GF-D8 (cell line): ENCODE measurements at places on chromosomes 11 and 22.

GRCh38 chr11:104254347-104254746 is 90.4 kb upstream of the PDGFD start:
- DNase-seq = no peak

DNA sequence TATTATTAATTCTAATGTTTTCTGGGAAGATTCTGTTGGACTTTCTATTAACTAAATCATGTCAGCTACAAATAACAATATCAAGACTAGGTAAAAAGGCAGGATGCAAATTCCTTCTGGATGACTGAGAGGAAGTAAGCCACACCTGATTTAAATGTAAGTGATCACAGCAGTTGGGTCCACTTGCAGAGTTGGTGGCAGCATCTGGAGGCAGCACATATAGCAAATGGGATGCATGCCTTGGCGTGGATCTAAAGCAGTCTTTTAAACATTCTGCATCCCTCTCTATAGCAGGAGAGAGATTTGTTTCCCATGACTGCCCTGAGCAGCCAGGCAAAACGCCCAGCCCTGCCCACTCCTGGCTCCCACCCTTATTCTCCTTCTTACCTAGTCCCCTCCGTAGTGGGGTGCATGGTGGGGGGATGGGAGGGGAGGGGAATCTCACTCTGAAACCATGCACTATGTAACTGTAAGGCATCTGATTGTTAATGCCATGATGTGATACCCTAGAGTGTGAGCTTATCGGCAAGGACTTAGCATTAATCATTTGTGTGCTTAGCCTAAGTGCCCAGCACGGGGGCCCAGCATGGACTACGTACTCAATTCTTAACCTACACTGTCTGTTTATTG is 130.3 kb downstream of the EFCAB6 start:
- no peak for DNase-seq

- DNase-seq = no peak
These were observed 75.8 kb downstream of the CD44 start for GRCh38 chr11:35214792-35215193.

GRCh38 chr22:31503211-31503964 is 7.1 kb downstream of the SFI1 start:
- DNase-seq = no peak

DNA sequence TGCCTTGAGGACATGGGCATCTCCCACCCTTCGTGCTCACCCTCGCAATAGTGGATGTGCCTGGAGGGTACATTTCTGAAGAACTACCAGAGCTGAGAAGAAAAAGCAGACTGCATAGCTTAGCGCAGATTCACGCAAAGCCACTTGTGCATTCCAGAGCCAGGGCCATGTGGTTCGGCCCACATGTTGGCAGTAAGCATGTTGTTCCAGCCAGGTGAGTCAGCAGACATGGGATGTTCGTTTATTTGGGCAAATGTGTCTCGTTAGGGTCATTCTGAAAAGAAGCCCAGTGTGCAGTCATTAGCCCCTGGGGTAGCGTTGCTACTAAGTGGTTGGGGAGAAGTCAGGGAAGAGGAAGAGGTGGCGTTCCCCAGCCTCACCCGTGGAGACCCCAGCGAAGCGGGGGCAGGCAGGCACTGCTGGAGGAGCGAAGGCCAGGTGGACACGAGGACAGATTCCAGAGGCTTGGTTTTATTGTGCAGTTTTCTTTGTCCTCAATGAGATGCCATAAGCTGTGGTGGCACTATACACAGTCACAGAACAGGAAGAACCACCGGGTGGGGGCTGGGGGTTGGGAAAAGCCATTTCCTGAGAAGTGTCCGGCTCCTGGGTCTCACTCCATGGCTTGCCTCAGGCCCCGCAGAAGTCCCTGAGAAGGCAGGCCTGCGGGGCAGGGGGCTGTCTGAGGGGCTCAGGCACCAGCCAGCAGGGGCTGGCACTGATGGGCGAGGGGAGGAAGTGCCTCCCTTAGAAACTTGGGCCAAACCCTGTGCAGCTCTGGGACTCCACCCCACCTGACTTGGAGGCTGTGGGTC is 5.0 kb downstream of the THY1 start:
- DNase-seq = no peak

- no peak for DNase-seq
These were observed 6.9 kb downstream of the C22orf39 start for GRCh38 chr22:19440411-19441195.

DNA sequence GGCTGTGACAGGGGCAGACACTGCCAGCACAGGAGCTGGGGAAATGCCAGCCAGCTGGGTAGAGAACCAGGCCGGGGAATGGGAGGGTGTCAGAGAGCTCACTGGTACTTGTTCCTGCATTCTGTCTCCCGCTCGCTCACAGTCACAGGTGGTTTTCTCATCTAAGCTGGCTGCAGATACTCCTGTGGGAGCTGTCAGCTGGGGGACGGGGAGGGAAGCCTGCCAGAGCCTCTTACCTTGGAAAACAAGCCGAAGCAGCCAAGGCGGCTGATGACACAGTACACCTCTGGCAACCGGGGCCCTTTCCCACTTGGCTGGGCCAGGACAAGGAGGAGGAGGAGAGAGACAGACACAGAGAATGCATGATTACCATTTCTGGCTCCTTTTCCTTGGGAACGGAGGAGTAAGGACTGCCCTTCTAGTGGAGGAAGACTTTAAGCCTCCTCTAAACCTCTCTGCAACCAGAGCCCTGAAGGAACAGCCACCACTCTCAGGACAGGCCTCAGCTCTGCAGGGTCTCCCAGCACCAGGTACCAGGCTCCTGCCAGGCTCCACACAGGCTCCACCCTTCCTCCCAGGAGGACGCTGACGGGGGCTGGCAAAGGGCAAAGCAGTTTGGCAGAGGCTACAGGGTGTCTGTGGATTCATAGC is 25.1 kb downstream of the RPL27A start:
- DNase-seq = no peak
